Calu3 (cell line): ENCODE measurements at places on chromosomes 16 and 17.

GRCh38 chr16:81994485-81994884 is 16.8 kb downstream of the SDR42E1 start:
- no peak for DNase-seq

GRCh38 chr17:78905116-78905515 is 2.1 kb upstream of the CEP295NL start:
- no peak for DNase-seq

- DNase-seq = no peak
These were observed 22.2 kb downstream of the MEAK7 start for GRCh38 chr16:84482001-84482891.

DNA sequence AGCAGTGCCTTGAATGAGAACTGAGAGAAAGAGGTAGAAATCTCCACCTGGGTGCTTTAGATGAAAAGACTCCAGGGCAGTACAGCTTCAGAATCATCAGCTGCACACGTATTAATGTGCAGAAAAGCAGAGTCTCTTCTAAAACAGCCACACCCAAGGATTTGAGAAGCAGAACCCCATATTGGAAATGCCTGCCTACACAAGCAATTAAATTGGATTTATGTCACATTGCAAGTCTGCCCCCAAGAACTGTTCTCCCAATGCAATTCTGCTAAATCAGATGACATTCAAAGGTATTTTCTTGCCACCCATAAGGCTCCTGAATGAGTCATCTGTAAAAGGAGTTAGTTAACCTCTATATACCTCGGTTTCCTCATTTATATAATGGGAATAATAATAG is 326.0 kb upstream of the C16orf82 start:
- DNase-seq = no peak

DNA sequence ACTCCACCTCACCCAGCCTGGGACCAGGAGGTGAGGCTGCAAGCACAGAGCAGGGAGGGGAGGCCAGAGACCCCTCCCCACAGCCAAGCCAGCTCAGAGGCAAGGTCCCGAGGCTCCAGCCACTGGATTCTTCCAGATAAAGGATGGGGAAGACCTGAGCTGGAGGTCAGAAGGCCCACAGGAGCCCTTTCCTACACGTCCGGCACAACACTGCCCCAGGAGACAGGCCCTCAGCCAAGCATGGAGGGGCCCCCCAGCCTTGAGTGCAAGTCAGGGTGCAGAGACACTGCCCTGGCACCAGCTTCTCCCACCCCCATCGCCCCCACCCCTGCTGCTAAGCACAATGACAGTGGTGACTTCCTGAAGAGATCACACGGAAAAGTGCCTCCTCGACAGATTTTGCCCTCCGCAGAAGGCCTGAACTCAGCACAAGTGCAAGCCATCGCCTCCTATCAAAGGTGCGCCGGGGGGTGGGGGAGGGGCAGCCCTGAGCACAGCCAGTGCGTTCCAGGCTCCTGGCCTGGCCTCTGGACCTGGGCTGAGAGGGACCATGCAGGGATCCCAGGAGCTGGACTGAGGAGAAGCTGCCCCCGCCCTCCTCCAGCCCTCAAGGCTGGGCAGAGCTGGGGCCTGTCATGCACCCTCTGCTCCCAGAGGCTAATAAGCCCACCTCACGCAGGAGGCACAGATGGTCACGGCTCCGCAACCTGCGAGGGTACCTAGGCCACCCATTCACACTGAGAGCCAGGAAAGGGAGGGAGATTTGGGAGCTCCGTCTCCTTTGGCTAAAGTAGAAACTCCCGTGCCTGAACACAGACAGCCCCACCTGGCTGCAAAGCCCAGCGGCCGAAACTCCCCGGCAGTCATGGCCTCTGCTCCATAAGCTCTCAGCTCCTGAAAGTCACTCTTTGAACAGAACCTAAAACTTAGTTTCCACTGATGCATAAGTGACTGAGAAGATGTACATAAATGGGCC is 2.7 kb downstream of the MAFG start:
- DNase-seq = no peak

DNA sequence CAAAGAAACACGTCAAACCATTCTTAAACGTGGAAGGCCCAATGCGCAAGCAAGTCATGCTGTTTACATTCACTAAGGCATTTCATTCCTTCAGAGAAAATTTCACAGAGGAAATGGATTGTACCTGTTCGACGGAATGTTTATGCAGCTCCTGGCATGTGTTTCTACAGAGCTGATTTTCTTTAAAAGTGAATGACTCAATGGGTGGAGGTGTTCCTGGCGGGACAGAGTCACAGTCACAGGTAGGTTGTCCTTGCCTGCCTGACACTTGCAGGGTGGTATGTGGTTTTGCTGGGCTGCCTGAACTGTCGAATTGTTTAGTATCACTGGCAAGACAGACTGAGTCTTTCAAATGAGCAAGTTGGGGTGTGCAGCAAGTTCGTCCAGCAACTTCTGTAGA is 11.6 kb downstream of the PALB2 start:
- no peak for DNase-seq

- no peak for DNase-seq
These were observed 129.9 kb downstream of the AIPL1 start for GRCh38 chr17:6304894-6305612.

DNA sequence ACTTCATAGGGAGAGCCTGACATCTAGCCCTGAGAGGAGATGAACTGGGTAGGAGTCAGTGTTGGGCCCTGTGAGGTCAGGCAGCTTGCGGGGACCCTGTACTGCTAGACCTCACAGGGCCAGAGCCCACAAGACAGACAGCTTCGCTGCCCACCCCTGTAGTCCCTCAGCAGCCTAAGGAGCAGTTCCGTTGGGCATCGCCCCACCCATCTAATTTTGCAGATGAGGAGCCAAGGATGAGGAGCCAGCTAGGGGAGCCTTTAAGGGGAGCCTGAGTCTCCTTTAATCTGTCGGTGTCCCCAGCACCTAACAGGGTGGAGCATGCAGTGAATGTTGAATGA is 755 bp upstream of the TUFM start:
- DNase-seq = no peak

DNA sequence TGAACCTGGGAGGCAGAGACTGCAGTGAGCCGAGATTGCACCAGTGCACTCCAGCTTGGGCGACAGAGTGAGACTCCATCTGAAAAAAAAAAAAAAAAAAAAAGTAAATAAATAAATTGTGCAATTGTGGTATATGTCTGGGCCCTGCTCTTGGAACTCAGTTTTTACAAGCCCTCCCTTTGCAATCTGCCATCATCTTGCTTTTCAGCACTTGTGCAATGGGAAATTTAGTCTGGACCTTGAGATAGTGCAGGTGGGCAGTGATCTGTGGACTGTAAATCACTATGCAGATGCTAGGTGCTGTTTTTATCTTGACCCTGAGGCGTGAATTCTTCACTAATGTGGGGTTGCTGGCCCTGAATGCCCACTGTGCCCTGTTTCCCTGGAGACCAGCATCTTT is 6.5 kb upstream of the RAP1GAP2 start:
- no peak for DNase-seq

- DNase-seq = no peak
These were observed 11.4 kb upstream of the HOXB9 start for GRCh38 chr17:48637323-48638260.

DNA sequence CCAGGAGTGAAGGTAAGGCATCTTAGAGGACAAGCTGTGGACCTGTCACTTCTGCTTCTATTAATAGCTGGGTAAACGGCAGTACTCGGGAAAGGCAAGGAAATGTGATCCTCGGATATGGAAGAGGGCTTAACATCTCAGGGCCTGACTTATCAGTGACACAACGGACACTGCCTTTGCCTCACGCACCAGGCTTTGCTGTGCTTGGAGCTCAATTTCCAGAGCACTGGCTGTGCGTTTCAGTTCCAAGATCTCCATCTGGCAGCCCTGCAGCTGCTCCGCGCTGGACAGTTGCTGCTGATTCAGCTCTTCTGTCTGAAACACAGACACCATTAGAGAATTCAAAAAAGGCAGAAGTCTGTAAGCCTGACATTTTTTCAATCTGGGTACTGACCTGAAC is 3.5 kb downstream of the KRT40 start:
- no peak for DNase-seq

GRCh38 chr16:68093816-68094613 is 8.8 kb downstream of the NFATC3 start:
- DNase-seq = no peak

DNA sequence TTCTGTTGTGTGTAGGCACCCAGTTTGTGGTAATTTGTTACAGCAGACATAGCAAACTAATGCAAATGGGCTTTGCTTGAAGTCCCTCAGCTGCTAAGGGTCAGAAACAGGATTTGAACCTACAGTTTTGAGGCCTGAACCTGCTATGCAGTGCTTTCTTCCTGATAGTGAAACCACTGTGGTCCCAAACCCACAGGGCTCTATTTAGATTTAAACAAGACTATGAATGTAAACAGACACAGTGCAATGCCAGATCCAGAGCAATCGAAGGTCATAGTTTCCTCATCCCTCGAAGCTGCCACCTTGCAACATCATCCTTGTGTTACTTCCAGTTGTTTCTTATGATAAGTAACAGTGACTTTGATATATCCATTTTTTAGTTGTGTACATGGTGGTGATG is 630.2 kb downstream of the WWOX start:
- DNase-seq = no peak

DNA sequence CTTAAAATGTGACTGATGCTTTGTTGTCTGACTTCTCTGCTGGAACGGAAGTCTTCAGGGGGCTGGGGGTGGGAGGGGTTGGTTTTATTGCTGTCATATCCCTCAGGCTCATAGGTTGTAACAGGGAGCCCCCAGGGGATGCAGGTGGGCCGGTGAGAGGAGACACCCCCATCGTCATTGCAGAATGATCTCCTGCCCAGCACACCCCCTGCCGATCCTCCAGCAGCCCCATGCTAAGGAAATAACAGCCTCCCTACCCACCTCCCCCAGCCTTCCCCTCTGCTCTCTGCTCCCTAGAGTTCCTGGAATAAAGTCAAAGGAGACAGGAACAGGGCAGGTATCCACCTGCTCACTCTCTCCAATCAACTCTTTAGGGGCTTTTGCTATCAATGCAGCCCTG is 270.1 kb upstream of the TNRC6C start:
- no peak for DNase-seq

DNA sequence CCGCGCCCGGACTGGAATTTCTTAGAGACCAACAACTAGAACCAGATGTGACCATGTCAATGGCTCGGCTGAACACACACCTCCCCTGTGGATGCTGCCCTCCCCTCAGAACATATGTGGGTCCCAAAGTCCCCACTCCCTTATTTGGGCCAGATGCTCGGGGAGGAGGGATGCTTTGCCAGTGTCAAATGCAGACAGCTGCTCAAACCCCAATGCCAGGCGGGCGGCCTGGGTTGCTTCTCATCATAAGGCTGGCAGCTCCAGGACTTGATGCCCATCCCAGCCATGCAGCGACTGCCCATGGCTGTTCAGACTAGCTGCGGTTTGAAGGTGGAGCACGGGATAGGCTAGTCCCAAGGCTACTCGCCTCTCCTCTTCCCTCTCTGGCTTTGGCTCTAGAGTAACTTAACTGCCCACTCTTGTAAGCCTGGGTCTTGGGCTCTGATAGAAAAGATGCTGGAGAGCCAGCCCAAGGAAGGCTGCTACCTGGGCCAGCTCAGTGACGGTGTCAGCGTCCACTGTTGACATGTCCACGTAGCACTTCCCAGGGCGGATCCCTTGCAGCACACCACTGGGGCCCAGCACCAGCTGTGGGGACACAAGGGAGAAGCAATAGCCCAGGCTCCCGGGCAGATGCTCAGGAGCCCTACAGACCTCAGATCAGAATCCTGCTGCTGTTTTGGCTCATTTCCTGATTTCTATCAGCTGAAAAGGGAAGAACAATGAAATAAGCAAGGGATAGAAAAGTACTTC is 11.0 kb upstream of the ROGDI start:
- DNase-seq = no peak

GRCh38 chr17:17491031-17491471 is 5.1 kb downstream of the RASD1 start:
- no peak for DNase-seq

DNA sequence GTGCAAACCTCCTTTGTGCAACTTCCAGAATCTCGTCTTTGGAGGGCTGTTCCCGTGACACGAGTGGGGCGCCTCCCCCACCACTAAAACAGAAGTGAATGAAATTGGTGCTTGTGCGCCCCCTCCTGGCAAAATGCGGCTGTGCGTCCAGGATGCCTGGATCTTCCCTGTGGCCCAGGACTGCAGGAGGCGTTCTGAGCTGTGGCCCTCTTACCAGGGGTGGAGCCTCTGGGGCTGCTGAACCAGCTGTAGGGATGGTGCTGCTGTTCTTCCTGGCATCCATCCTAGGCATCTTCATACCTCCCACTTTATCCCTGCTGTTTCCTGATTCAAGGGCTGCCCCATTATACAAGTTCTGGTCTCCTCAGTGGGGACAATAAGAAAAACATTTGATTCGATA is 18.5 kb upstream of the NAGLU start:
- peak; percentile 91 for DNase-seq

- no peak for DNase-seq
These were observed 44.2 kb downstream of the PEMT start for GRCh38 chr17:17547210-17547764.

DNA sequence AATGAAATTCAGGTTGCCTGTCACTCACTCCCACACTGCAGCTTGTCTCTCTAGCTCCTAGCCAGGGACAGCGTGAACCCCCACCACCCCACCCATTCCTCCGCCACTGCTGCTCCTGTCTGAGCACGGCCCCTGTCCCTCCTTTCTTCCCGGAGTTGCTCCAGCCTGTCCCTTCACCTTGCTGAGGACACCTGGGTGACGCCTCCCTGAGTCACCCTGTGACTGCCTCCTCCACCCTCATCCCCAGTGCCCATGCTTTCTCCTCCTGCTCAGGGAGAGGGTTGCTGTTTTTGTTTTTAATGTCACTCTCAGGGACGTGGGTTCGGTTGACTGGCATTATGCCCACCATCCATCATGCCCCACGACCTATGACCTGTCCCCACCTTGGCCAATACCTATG is 25.8 kb upstream of the NAT9 start:
- DNase-seq = no peak

GRCh38 chr17:7589891-7590691 is at the start of gene SOX15:
Gene SOX15, minus strand, starts transcription at chr17:7590094. Its CDS starts 418 bp downstream, at chr17:7589676.
- no peak for DNase-seq

DNA sequence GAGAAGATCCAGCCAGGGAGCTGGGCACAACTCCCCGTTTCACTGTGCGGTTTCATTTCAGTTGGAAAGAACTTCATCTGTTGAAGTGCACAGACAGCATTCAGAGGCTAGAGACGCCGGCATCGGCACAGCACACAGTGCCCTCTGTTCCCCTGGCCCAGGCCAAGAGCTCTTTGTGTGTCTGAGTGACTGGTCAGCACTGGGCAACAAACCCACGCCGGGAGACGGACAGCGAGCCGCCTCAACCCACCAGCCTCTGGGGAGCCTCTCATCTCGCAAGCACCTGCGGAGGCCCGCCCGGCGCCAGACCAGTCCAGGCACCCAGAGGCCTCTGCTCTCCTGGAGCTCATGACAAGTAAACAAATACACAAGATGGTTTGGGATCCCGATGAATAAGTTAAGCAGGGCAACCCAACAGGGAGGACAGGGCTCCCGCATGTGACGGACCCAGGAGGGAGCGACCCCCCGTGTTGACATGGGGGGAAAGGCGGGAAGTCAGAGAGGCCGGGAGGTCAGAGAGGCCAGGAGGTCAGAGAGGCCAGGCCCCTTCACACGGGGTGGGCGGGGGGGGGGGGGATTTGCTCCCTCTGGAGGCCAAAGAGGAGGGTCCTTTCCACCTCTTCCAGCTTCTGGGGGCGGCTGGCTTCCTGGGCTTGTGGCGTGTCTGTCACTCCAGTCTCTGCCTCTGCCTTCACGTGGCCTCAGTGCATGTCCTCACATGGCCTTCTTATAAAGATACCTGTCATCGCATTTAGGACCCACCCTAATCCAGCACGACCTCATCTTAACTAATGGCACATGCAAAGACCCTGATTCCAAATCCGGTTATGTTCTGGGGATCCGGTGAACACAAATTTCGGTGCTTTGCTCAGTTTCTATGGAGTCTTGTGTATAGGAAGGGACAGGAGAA is 25.8 kb upstream of the KLHDC4 start:
- no peak for DNase-seq

- DNase-seq = no peak
These were observed at the start of gene RSKR for GRCh38 chr17:28613931-28614381. Gene RSKR, minus strand, starts transcription at chr17:28614185. Its CDS starts 24 bp downstream, at chr17:28614161.
